NCI-H1930 (cell line): ENCODE measurements at places on chromosomes 2 and 18.

- DNase-seq = no peak
Measured at GRCh38 chr2:188130317-188130716, 161.4 kb upstream of the GULP1 start.

DNA sequence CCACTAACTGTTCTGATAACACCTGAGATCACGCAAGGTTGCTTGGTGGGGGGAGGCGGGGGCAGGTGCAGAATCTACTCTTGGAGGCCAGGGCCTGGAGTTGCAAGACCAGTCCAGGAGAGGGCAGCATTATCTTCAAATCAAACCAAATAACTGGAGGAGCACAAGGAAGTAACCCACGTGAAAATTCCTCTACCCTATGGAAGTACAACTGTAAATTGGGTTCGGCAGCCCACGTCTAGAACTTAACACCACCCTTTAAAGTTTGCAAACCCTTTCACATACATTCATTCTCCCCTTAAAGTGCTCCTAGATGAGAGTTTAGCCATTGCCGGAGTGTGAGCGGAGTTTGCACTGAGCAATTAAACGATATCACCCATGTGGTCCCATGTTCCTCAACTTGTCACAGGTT, 19.6 kb upstream of the CXCR1 start:
- DNase-seq = peak; percentile 23

GRCh38 chr2:127637725-127638252, 8.2 kb upstream of the GPR17 start:
- no peak for DNase-seq

DNA sequence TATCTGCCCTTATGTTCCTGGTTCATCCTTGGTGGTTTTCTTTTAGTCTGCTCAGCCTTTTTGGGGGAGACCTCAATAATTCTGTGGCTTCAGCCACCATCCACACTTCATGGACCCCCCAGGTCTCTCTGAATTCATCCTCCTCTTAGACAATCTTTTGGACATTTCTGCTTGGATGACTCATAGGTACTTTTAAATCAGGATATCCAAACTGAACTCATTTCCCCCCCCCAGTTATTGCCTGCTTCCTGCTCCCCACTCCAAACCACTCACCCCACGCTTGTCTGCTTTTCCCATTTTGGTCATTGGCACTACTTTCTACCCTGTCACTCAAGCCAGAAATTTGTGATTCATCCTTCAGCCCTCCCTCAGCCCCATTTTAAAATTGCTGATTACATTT, 78.5 kb downstream of the TANC1 start:
- no peak for DNase-seq

DNA sequence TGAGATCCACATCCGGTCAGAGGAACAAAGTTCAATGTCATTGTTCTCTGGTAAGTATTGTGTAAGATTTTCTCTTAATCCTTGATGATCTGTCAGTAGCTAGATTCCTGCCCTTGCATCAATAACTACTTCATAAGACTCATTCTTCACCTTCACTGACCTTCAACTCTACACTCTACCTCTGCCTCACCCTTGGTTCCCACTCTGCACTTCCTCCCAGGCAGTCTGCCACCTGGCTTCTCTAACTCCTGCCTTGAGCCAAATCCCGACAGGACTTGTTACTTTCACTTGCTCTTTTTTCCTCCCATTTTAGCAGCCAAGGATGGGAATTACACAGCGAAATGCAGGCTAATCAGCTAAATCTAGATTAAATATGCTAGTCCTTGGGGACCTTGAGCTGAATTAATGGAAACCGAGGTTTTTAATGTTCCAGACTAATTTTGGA, 190.7 kb downstream of the DLGAP1 start:
- no peak for DNase-seq

GRCh38 chr2:182924306-182924705, 57.9 kb upstream of the FRZB start:
- DNase-seq = no peak

DNA sequence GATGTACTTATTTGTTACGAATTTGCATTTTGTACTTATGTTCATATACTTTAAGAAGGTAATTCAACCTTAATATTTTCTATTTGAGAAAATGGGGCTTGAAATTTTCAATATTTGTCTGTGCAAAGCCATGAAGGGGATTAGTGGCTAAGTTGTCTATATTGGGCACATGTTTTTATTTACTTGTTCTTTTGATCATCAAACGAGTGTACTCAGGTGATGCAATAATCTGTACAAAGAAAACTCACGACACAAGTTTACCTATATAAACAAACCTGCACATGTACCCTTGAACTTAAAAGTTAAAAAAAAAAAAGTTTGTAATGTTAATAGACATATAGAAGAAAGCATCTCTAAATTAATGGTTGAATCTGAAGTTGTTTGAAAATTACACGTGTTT, 658.9 kb upstream of the SYT4 start:
- no peak for DNase-seq

- DNase-seq = no peak
Measured at GRCh38 chr2:225354281-225354774, 45.2 kb upstream of the NYAP2 start.

- no peak for DNase-seq
Measured at GRCh38 chr2:134039912-134040581, 213.8 kb upstream of the MGAT5 start.

DNA sequence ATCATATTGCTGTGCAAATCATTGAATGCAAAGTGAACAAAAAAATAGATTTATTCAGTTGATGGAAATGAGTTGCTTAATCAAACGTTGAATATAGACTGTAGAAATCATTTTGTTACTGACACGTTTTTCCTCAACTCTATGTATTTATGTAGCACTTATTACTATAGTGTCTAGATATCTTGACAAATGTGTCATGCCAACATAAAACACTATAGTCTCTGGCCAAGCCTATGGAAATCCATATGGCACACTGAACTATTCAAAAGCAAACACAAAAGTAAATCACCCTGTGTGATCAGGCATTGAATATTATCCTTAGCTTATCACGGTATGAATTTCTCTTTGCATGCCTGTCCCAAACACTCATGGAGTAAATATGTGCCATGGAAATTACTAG, 131.3 kb downstream of the ZNF804A start:
- no peak for DNase-seq

- DNase-seq = no peak
Measured at GRCh38 chr2:40716879-40717278, 265.0 kb upstream of the SLC8A1 start.

DNA sequence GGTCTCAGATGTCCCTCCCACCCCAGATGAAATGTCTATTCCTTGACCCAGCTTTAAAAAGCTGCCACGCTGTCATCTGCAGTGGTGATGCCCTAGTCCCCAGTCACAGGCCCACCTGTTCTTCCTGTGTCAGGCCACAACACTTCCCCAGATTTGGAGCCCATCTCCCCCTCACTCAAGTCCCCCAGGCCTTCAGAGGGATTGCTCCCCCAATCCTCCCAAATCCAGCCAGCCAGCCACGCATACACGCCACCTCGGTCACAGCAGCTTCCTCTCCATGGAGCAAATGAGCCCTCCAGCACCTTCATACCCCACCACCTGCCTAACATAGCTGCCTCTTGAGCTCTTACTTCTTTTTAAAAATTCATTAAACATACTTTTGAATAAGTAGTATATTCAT, 7.8 kb downstream of the ASTL start:
- no peak for DNase-seq

DNA sequence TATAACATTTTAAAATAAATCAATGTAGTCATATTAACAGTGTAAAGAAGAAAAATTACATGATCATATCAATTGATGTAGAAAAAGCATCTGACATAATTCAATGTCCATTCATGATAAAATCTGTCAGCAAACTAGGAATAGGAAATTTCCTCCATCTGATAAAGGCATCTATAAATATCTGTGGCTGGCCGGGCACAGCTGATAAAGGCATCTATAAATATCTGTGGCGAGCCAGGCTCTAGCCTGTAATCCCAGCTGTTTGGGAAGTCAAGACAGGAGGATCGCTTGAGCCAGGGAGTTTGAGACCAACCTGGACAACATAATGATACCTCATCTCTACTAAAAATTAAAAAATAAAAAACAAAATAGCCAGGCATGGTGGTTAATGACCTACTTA, 18.1 kb upstream of the RANBP2 start:
- DNase-seq = no peak

DNA sequence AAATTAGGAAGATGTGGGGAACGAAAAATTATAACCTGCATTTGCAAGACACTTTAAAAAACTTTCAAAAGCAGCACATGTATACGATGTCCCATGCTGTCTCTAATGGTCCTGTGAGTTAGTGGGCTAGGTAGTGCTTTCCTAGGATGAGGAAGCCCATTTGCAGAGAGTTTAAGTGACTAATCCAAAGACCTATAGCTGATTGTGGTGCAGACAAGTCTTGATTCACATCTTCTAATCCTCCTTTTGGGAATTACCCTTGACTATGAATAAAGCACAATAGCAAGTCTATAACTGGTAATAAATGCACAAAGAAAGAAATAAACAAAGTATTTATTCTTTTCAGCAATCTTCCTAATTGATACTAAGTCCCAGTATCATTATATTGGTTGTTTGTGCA, 234.6 kb upstream of the FANCL start:
- DNase-seq = no peak

DNA sequence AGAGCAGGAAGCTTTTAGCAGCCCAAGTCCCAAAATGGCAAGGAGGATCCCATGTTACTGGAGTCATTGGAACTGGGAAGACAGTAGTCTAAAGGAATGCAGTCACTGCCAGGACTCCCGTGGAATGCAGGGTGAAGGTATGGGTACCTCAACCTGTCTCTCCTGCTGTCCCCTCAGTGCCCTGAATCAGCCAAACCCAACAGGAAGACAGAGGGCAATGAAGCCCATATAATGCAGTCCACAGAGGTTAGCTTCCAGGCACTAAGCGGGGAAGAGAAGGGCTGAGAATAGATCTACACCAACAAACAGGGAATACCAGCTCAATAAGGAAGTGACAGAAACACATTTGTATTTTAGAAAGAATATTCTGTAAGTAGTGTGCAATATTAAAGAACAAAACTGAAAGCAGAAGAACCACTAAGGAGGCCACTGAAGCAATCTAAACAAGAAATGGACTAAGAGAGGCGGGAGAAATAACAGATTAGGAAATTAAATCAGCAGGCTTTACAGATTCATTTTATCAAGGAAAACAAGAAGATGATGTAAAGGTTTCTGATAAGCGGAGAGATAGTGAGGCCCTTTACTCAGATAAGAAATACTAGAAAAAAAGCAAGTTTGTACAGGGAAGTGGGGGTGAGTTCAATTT, 8.3 kb downstream of the NEMP2 start:
- DNase-seq = no peak

DNA sequence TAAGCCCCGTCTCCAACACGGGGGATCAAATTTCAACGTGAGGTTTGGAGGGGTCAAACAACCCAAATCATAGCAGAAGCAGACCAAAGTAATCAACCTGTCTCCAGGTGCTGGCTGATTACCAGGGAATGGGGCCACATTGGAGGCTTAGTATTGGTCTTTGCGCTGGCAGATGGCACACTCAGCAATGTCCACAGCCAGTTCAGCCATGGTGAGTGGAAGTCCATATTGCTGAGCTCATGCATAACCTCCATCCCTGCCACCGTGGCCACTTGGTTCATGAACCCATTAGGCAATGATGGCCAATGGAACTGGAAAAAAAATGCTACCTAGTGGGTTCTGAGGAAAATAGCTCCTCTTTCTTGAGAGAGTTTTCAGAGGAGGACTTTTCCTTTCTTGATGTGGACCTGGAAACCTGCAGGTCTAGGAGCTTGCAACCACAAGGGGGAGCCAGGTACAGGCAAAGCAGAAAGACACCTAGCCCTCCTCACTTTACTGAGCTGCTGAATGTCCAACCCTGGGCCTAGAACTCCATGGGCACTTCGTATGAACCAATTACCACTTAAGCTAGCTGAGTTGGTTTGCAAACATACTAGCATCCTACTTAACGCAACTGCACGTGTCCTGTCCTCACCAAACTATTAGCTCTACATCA, 128.0 kb upstream of the GYPC start:
- no peak for DNase-seq

DNA sequence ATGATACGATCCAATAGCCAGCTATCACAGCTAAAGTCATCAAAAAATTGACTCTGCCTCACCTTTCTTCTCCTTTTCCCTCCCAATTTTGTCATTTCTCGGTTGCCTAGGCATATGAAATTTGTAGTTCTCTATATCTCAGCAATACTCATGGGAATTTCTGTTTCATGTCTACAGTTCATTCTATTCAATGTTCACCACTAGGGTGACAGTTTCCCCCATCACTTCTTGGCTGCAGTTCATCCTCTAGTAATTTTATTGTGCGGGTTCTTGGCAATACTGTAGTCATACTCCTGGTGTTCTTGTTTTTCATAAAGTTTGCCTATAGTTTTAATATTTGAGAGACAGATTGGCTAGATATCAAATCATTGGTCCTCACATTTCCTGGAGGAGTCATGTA, 872.2 kb upstream of the ID2 start:
- DNase-seq = no peak

GRCh38 chr2:20104900-20105545, 53.6 kb upstream of the LAPTM4A start:
- no peak for DNase-seq

- DNase-seq = no peak
Measured at GRCh38 chr2:239670463-239671120, 269.8 kb upstream of the HDAC4 start.

DNA sequence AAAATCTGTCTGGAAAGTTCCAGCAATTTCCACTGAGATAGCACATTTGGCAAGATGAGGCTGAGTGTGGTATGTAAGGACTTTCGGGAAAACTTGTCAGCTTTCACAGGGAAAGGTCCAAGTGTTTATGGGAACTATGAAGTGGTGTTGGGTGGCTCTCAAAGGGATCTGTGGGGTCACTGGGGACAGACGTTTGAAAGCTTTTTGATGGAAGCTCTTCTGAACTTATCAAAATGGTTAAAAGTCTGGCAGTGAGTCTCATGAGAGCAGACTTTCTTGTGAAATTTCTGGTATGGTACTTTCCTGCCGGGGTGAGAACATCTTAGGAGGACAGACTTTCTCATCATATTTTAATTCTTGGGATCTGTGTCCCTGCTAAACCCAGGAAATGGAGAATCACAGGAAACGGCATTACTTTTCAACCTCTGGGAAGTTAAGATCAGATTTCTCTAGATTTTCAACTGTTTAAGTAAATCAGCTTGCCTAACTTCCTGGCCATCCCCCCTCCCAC, 546.3 kb upstream of the ZEB2 start:
- no peak for DNase-seq

- no peak for DNase-seq
Measured at GRCh38 chr2:216909541-216910210, 49.8 kb upstream of the TNP1 start.

- DNase-seq = no peak
Measured at GRCh38 chr2:16189029-16189835, 248.9 kb downstream of the MYCN start.

DNA sequence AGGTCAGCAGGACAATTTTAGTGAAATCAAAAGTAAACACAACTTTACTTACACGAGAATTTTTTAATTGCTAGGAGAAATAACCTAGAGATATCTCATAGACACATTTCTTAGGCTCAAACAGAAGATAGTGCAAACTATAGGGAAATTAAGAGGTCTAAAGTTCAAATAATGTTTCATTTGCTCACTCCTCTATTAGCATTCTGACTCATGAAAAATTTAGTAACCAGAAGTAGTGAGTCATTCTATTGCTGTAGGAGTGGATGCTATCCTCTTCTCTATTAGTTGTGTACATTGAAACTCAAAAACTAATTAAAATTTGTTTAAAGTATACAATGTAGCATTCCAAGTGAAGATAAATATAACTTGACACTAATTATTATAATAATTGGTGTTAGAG, 908.3 kb upstream of the TMEFF2 start:
- DNase-seq = no peak
